ENCODE measurements at places on chromosomes 4 and X. TPM values are rescaled to one million over a fixed set of nuclear protein-coding genes. Genes with fewer than 3 reads are reported as not detected.

GRCh38 chrX:150449313-150449712 is 86.2 kb downstream of the MAMLD1 start:
- DNase-seq, result no peak

- DNase-seq, result no peak
Measured at GRCh38 chrX:17773221-17773876, 36.1 kb downstream of the SCML1 start.

GRCh38 chrX:140608111-140608510 is 101.4 kb upstream of the LINC00632 start:
- no peak for DNase-seq

DNA sequence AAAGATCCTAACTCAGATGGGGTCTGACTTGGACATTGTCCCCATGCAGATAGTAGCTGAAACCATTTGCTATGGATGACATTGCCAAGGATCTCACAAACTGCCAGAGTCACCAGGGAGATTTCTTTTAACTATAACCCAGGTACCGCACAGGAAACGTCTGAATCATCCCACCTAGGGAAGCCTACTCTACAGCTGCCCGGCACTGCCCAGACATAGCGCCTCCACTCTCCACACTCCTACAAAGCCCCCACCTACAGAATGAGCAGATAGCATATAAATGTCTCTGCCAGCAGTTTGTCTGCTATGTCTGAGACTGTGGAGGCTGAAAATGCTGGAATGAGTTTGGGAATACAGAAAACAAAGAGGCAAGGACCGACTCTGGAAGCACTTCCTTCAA is 32.3 kb downstream of the TRIM61 start:
- no peak for DNase-seq

GRCh38 chr4:186144946-186145569 is 40.6 kb downstream of the FAM149A start:
- DNase-seq, result no peak

- DNase-seq, result no peak
Measured at GRCh38 chrX:46179748-46180147, 365.5 kb downstream of the ZNF674 start.

The MXRA5 gene
- not detected for total RNA-seq

The GPR50 gene
- total RNA-seq, result not detected

The SH3TC1 gene
- 37.1 TPM for total RNA-seq

The DDIT4L gene
- not detected for total RNA-seq
